ENCODE measurements at places on chromosomes 5 and 9. TPM values are rescaled to one million over a fixed set of nuclear protein-coding genes. Genes with fewer than 3 reads are reported as not detected.

Gene SHC3
- total RNA-seq = 1.1 TPM

Gene SLC4A9
- total RNA-seq = not detected

Gene ZNF879
- total RNA-seq = 3.0 TPM

Gene WHRN
- 3.4 TPM for total RNA-seq

Gene ALDH1B1
- 12.0 TPM for total RNA-seq

Gene BNC2
- total RNA-seq = 53.6 TPM

Gene CDKN2A
- 0.93 TPM for total RNA-seq

Gene LRSAM1
- total RNA-seq = 8.3 TPM

Gene PDCD1LG2
- 10.7 TPM for total RNA-seq

Gene BASP1
- 53.9 TPM for total RNA-seq

Gene NUTM2F
- not detected for total RNA-seq

Gene LECT2
- total RNA-seq = not detected

Gene FTMT
- total RNA-seq = not detected

Gene NPM1
- 931 TPM for total RNA-seq

Gene NR5A1
- not detected for total RNA-seq

Gene RASA1
- 22.8 TPM for total RNA-seq

Gene ZNF189
- total RNA-seq = 19.3 TPM

Gene ADAMTSL1
- total RNA-seq = 2.0 TPM

Gene CCNI2
- total RNA-seq = not detected

Gene SLCO4C1
- total RNA-seq = not detected

Gene PTGDS
- 76.9 TPM for total RNA-seq

Gene PCDHAC2
- 10.0 TPM for total RNA-seq

Gene STK32A
- total RNA-seq = 7.7 TPM

Gene FOXD1
- not detected for total RNA-seq

Gene TAF11L2
- not detected for total RNA-seq

Gene PCDHB5
- 1.9 TPM for total RNA-seq

Gene SLC22A4
- 2.6 TPM for total RNA-seq

Gene B4GALT1
- 62.8 TPM for total RNA-seq

Gene CSNK1A1
- total RNA-seq = 181 TPM

Gene MYMK
- not detected for total RNA-seq

Gene RAB14
- 31.0 TPM for total RNA-seq

Gene DUSP1
- 1,989 TPM for total RNA-seq

Gene OMD
- 122 TPM for total RNA-seq

Gene GFI1B
- not detected for total RNA-seq

Gene IGFBPL1
- not detected for total RNA-seq

Gene SLC45A2
- total RNA-seq = not detected

Gene CD72
- total RNA-seq = 5.9 TPM

Gene THG1L
- total RNA-seq = 10.9 TPM

Gene ATP10B
- total RNA-seq = not detected

Gene TMEM161B
- total RNA-seq = 9.6 TPM

Gene OBP2B
- total RNA-seq = not detected

Gene PIGO
- total RNA-seq = 12.5 TPM

Gene OLFM1
- 12.1 TPM for total RNA-seq

Gene GNA14
- total RNA-seq = 6.0 TPM

Gene PRSS3
- not detected for total RNA-seq

Gene GABRA6
- total RNA-seq = not detected

Gene PCDHGB1
- 2.2 TPM for total RNA-seq

Gene CD274
- total RNA-seq = 1.4 TPM

Gene BHMT
- total RNA-seq = 3.8 TPM

Gene LMX1B
- total RNA-seq = not detected
